ENCODE measurements at places on chromosomes 12 and 14. TPM values are rescaled to one million over a fixed set of nuclear protein-coding genes. Genes with fewer than 3 reads are reported as not detected.
A peak's percentile ranks its signal among the peaks of the same experiment; 100 is the strongest.

DNA sequence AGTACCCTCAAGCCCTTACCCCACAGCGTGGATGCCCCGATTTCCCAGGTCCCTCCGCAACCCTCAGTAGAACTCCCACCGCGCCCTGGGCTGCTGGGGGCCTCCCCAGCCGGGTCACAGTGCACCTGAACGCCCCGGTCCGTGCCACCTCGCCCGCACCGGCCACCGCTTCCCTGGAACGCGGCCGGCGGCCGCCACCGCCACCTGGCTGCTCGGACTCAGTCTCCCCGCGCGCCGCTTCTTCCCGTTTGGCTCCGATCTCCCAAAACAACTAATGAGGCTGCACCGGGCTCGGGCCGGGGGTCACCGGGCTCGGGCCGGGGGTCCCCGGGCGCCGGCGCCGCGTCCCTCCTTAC, 1.0 kb downstream of the ITPK1 start:
- DNase-seq: peak; percentile 31

- no peak for DNase-seq
These were observed 89.1 kb downstream of the LRRK2 start for GRCh38 chr12:40313928-40314327.

OVCH1 gene
- 1.6 TPM for total RNA-seq

STYK1 gene
- total RNA-seq: 4.9 TPM

NGB gene
- total RNA-seq: 1.5 TPM

All from cerebellum (tissue), 4 donors.